ENCODE measurements at places on chromosomes 4 and X. TPM values are rescaled to one million over a fixed set of nuclear protein-coding genes. Genes with fewer than 3 reads are reported as not detected.

TMPRSS11F gene
- total RNA-seq, result not detected

NUDT9 gene
- 15.9 TPM for total RNA-seq

PPP4R3C gene
- not detected for total RNA-seq

CYBB gene
- not detected for total RNA-seq

ARHGAP36 gene
- not detected for total RNA-seq

STATH gene
- not detected for total RNA-seq

ADAMTS3 gene
- total RNA-seq, result 4.1 TPM
